Activated T-cell treated with anti-CD3 and anti-CD28 coated beads, Interleukin-2, amount 50 U/mL, for 72 hours (primary cell): ENCODE measurements at places on chromosomes 5 and 9.

DNA sequence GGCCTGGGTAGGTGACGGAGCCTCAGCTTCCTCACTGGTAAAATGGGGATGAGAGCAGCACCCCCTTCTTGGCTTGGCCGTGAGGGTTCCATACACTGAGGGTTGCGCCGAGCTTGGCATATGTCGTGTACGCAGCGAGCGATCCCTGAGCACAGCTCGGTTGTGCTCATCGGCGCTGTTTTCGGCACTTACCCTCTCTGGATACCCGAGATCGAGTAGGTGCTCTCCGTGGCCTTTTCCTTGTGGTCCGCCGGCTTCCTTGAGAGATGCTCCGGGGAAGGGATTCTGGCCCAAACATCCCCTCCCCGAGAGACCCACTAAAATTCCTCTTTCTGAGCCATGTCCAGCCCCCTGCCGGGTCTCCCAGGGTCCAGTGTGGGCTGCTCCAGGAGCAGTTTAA is 40.0 kb upstream of the HMCN2 start:
- DNase-seq: no peak

DNA sequence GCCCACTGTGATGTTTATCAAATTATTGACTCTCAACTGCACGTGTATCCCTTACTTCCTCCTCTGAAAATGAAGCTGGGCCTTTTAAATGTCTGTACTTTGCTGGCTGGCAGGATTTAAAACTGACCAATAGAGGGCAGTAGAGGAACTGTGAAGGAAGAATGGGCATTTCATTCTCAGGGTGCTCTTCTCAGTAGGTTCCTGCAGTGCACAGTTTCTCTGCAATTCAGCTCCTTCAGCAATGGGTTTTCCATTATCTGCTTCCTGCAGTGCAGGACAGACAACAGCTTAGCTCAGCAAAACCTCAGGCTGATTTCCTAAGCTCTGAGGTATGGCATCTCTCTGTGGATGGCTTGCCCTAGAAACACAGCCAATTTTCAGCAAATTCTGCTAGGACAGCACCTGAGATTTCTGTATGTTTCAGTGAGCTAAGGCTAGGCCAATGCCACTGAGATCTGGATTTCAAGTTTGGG is 298.4 kb upstream of the PRDM9 start:
- peak; percentile 5 for DNase-seq

DNA sequence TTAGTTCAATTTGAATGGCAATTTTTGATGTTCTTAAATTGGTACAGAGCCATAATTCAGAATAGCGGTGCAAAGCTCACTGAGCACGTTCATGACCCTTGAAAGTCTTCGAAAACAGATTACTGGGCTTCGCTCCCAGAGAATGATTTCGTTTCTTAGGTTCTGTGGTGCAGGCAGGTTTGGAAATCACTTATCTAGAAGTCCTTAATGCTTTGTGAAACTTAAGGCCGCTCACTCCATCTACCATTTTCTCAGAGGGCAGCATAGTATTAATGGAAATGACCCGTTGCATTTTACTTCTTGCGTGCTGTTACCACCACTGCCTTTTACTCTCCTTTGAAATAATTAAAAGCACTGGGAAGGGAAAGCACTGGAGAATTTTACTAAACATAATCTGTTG is 2.9 kb upstream of the MAT2B start:
- DNase-seq: no peak

- no peak for DNase-seq
Observed at GRCh38 chr5:32115985-32116384, 58.1 kb downstream of the GOLPH3 start.

DNA sequence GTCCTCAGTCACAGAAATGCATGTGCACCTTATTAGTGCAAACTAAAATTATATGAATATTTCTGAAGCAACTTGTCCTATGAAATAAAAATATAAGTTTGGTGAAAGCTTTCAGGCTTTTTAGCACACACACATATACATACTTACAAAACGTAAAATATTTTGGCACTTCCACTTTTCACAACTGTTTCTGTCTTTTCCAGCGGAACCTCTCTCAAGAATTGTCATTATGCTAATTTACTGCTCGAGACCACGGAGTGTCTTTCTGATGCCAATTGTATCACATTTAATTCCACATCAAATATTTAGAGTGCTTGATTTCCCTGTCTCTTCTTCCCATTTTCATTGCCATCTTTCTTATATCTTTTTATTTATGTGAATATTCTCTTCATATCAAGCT is 100.4 kb downstream of the MEF2C start:
- DNase-seq: no peak

DNA sequence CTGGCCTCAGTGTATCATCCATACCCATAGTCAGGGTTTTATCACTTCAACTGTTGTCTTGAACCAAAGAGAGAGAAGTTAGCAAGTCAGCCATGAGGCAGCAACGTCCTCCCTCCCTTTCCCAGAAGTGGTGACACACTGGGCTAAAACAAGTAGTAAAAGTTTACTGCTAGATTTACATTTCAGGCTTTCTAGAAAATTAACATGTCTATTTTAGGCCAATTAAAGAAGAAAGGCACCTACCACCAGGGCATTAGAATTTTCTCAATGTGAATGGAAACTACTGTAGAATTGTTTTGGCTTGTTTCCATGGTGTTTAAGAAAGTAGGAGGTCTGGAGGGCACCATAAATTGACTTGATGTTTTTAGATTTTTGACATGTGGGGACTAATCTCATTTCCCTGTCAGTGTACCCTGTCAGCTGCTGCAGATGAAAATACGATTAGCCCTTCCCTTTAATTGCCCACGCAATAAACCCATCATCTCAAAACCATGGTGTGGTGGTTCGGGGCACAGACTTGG is 121.8 kb upstream of the ELL2 start:
- peak; percentile 17 for DNase-seq

GRCh38 chr9:112898872-112899311 is 8.2 kb upstream of the SLC46A2 start:
- DNase-seq: no peak

DNA sequence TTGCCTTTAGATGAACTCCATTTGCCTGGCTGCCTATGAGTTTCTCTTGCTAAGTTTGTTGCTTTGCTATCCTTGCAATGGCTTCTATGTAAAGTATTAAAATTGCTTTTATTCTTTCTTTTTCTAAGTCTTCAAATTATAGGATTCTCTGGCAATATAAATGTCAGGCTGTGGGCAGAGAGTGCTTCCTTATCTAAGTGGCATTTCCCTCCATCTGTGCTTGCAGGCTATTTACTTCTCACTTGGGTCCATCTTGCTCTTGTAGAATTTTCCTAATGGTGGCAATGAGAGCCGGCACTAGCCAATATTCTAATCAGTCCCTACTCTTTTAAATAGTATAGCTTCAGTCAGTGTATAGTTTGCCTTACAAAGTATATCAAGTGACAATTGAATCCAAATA is 63.3 kb downstream of the FAM174A start:
- no peak for DNase-seq

DNA sequence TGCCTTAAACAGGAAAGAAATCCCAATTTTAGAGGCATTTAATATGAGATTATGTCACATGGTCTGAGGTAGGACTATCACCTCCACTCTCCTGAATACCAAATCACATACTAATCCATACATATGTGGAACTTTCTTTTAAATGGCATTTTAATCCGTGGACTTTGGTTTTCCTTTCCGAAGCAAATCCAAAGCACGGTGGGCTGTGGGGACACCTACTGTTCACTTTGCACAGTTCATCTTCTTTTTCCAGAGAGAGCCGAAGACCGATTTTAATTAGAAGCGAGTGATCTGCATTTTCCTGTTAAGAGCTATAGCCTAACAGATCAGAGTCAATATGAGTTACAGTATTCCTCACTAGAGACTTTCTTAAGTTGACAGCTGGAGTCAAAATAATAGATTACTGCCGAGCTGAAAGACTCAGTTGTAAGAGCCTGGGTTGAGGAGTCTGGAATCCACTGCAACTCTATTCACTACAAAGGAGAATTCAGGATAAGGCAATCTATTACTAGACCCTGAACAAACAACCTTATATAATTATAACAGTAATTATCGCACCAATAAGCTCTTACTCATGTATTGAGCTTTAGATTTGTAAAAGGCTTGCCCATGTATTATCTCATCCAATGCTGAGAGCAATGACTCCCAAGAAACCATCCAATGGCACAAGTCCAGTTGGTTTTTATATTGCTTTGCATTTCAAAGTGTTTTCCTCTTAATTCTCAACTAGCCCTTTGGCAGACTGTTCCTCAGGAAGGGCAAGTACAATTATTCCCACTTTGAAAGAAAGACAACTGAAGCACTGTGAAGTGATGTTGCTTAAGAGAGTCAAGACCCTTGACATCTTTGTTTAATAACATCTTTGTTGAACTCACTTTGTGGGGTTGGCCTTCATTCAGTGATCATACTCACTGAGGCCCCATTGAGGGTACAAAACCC is 144.7 kb downstream of the TRPM6 start:
- peak; percentile 2 for DNase-seq

- DNase-seq: no peak
Observed at GRCh38 chr9:131854334-131854733, 114.5 kb upstream of the RAPGEF1 start.

- no peak for DNase-seq
Observed at GRCh38 chr9:69633716-69634115, 38.5 kb downstream of the APBA1 start.

- DNase-seq: no peak
Observed at GRCh38 chr5:169176709-169177694, 123.9 kb downstream of the SLIT3 start.

DNA sequence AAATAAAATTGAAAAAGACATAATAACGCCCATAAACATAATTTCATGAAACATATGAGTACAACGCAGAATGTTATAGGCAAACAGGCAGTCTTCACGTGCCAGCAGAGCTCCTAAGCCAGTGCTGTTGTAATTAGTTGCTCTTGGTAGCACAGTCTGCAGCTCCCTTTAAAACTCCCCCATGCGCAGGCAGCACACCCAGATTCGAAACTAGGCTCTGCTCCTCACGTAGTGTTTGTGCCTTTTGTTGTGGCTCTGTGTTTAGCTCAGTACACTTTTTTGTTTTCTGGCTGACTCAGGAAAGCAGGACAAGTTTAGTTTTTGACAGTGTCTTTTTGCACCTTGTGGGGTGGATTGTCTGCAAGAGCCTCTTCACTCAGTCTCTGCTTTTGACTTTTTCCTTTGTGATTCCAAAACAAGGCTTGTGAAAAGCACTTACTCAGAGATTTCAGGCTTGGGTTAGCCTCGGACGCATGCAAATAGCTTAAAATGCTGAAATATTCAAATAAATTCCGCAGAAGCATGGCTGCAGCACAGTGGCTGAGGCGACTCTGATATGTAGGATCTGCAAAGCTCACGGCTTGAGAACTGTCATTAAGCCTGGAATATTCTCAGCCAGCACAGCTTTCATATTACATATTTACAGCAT is 113.6 kb downstream of the IRX1 start:
- DNase-seq: no peak

DNA sequence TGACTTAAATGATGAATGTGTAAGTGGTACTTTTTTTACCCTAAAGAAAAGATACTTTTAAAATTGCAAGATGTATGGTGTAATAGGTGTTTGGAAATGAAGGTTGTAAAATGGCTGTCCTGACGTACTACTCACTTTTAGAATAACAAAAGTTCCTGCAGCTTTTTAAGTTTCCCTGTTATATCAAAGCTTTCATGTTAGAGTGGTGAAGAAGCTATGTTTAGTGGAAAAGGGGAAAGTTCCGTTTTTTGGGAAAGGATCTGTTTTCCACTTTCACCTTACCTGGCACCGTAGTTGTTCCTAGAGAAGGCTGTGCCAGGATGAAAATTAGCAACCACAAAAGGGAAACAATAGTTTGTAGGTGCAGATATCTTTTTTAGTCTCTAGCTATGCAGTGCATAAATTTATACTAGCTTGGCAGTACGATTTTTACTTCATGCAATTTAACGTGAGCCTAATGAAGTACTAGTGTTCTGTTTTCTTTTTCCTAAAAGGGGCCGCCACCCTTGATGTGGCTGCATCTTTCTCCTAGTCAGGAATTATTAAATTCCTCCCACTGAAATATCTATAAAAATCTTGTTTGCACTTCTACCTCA is 1.3 kb downstream of the TNPO1 start:
- DNase-seq: no peak

GRCh38 chr9:76444322-76444929 is 14.6 kb upstream of the GCNT1 start:
- DNase-seq: no peak
